Ammon's horn (tissue), 1 donor: ENCODE measurements at places on chromosomes 2 and 18.

GRCh38 chr2:169066897-169067296 is 2.5 kb upstream of the DHRS9 start:
- no peak for DNase-seq

DNA sequence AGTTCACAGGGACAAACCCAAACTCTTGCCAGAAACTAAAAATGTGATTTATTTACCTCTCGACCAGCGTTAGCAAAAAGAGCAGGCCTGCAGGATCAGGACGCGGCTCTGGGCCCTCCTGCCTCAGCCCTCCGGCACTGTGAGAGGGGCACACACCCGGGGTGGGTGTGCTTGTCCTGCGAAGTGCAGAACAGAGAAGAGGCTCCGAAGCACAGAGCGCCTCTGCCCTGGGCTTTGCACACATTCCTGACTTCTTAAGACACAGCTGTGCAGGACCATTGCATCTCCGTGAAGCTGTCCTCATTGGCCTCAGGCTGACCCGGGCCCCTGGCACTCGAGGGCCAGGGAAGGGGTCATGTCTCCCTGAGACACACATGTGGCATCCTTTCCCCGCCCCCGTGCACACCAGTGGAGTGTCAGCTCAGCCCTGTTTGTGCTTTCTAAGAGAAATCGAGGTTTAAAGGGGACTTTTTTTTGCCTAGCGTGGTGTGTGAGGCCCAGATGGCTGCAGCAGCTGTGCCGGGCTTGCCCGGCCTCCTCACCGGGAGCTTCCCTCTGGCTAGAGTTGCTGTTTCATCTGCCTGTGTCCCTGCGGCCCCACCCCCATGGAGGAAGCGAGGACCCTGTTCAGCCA is 9.9 kb upstream of the NFATC1 start:
- no peak for DNase-seq

- DNase-seq: no peak
Measured at GRCh38 chr2:187477051-187477450, 29.0 kb upstream of the CALCRL start.

DNA sequence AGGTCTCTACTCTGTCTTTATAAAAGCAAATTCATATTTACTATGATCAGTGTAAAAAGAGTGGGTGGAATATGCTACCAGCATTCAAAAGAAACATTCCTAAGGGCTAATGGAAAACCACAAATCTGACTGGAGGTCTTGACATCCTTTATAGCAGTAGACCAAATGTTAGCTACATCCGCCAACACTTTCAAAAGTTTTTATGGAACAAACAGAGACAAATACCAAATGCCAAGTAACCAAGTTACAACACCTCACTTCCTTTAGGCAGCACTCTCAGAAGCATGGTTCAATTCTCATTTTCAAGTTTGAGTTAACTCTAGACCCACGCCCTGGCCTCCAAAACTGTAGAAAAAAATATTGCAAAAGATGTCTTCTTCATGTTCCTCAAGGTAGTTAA is 78.3 kb upstream of the SETBP1 start:
- no peak for DNase-seq

DNA sequence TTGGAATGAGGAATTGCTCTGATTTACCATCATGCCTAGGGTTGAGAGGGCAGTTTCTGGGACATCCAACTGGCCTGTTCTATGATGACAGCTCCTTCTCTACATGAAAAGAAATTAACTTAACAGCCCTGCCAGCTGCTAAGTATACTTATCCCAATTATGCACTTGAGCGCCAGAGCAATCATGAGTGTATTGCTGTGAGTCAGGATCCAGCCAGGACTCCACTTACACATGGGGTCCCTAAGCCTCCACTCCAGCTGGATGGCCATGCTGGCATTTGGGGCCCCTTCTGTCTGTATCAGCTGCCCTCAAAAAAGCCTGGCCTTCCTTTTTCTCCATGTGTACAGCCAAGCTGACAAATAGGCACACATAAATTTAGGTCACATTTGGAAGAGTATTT is 481.9 kb downstream of the TMX3 start:
- DNase-seq: no peak

DNA sequence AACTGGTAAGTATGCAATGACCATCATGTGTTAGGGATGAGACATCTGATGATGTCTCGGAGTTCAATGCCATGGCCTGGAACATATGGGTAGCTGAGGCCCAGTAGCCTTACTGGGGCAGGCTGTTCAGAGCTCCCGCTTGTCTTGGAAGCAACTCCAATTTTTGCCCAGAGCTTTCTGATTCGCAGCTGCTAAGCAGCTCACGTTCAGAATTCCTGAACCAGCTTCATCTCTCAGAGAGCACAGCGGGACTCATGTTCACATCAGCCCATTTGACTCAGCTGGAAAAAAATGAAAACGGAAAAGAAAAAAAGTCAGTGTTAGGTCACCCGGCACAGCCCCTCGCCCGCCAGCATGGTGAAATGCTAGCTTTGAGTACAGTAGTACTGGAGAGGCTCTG is 16.8 kb upstream of the LRATD1 start:
- DNase-seq: no peak

DNA sequence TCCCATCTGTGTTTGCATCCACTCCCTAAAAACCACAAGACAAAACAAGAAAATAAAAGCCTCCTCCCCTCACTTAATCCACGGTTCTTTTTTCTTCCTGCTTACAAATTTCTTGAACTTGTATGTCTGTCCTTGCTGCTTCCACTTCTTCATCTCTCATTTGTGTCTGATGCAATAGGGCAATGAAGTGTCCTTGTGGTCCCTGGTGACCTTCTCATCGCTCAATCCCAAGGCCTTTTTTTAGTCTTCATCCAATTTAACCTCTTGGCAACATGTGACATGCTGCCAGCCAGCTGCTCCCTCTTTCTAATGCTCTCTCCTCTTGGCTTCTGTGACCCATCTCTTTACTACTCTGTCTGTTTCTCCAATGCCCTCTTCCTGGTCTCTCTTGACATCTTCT is 87.6 kb downstream of the SEMA4F start:
- DNase-seq: no peak

- no peak for DNase-seq
Measured at GRCh38 chr18:36012891-36013290, 40.4 kb downstream of the RMP24 start.
